ENCODE measurements at places on chromosomes 6 and 20.

DNA sequence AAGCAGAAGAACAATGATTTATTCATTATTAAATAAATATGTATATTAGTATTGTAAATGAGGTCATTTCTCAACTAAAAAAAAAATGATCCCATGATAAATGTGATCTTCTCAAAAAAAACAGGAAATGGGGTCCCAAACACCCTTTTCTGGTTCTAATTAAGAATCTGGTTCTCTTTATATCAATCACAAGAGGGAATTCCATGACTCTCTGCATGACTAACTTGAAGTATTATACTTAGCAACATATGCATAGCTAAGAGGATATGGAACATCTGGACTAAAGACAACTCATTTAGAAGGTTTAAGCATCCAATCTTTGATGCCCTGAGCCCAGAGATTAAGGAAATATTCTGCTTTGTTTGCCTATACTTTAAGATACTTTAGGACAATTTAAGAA, 89.7 kb upstream of the EMILIN3 start:
- no peak for DNase-seq

DNA sequence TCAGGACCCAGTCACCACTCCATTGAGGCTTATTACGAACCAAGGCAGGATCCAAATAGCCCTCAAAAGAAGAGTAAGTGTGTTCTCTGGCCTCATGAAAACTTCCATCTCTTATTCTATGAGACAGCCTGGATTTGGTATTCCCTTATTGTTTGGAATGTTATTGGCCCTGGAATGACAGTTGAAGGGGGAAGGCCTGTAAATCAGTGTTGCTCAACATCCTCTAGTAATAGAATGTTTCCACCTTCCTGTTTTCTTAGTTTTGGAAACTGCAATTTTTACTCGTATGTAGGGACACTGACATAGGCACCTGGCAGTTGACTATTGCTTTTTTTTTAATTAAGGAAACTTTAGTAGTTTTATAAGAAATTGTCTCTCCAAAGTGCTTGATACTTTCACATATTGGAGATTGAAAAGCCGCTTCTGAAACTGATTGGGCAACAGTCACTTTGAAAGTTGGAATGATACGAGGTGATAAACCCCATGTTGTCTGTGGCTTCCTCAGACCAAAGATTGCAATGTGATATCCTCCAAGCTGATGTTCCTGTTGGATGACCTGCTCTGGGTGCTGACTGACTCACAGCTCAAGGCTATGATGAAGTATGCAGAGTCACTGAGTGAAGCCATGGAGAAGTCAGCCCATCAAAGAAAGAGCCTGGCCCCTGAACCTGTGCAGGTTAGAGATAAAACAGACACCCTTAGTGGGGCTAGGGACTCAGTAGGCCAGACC, 43.1 kb downstream of the BLTP3A start:
- no peak for DNase-seq

DNA sequence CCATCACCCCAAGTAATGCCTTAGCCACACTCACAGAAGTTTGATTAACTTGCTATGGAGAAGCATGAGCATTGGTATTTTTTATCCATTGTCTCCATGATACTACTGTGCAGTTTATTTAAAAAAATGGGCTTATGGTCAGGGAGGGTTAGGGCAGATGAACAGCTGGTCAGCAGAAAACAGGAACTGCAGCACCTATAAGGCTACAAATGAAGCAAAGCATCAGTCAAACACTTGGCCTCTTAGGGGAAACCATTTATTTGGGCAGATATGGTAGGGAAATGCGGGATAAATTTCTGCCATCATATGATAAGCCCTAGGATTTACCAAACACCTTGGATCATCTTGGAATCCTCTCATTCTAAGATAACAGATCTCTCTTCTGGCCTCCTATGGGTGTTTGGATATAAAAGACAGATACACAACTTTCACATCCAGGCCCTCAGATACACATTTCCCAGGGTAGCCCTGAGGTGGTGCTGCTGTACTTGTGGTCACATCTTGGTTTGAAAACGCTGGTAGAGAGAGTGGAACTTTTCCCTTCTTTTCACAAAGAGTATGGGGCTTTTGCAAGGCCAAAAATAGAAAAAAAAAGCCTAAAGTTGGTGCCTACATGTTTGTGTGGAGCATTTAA, 42.8 kb upstream of the AHI1 start:
- no peak for DNase-seq

DNA sequence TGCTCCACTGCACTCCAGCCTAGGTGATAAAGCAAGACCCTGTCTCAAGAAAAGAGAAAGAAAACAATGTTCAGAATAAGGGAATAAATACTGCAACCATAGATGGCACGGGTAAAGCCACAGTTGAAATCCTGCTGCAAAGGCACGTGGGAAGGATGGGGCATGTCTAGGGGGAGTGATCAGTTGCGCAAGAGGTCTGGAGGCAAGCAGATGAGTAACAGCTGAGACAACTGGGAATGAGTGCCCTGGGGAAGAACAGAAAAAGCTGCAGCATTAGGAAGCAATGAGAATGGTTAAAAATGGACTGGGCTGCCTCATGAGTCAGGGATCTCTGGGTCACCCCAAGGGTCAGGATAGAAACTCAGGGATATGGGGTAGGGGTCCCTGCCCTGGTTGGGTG, 96.3 kb downstream of the GMPR start:
- DNase-seq: peak; percentile 88

GRCh38 chr6:102742754-102743356, 1349.3 kb downstream of the GRIK2 start:
- DNase-seq: no peak

All from posterior vena cava (tissue), 2 donors.